ENCODE measurements at places on chromosomes 16 and 17.

GRCh38 chr17:57605675-57606105, 139.4 kb downstream of the CCDC182 start:
- no peak for DNase-seq

- DNase-seq: no peak
These were observed 19.2 kb downstream of the HNF1B start for GRCh38 chr17:37725601-37726146.

DNA sequence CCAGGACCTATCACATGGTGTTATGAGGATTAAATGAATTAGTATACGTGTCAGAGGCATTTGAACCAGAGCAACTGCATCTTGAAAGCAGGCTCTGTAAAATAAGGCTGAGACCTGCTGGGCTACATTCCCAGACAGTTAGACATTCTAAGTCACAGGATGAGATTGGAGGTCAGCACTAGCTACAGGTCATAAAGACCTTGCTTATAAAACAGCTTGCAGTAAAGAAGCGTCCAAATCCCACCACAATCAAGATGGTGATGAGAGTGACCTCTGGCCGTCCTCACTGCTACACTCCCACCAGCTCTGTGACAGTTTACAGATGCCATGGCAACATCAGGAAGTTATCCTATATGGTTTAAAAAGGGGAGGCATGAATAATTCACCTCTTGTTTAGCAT, 71.8 kb downstream of the IRF8 start:
- no peak for DNase-seq

DNA sequence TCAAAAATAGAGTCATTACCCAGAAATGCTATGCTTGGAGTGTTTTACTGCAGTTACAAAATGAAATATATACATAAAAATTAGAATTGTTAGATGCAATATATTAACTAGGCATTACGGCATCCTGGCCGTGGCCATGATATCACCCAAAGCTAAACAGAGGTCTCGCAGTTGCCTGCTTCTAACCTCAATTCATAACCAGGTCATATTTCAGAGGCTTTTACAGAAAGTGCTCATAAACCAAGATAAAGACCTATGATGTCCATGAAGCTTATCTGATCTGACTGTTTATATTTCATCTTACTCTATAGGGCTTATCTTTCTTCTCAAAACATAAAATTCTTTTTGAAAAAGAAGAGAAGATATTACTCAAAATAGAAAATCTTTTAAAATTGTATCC, 664.5 kb upstream of the SALL1 start:
- DNase-seq: no peak

GRCh38 chr16:719815-720446, 1.0 kb upstream of the ANTKMT start:
- DNase-seq: no peak

DNA sequence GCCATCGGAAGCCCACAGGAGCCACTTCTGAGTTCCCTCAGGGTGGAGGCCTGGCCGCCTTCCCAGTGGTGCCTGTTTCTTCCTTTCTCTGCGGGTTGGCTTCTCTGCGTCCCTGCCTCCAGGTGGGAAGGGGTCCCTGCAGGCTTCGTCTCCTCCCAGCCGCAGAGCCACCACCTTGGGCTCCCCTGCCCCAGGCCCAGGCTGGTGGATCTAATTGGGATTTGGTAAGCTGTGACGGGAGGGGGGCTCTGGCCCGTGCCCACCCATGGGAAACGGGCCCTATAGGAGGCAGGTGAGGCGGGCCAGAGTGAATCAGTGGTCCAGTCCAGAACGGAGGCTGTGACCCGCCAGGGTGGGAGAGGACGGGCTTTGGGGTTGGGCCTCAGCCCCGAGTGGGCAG, 32.1 kb downstream of the JPH3 start:
- no peak for DNase-seq

DNA sequence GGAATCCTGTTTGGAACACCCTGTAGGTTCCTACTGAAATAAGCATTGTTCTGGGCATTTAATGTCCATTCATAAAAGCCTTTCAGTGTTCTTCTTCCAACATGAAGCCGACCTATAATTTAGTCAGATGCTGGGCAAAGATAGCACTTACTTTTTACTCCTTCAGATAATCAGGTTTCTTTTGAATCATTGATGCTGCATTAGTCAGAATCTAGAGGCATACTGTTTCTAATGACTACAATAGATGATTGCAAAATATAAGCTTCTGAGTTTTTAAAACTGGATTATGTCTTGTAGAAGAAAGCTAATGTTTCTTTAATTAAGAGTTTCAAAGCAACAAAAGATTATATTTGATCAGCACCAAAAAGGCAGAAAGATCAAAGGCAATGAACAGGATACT, 16.0 kb downstream of the MMD start:
- DNase-seq: no peak

- no peak for DNase-seq
These were observed 4.6 kb downstream of the PTGES3L start for GRCh38 chr17:42975265-42975664.

GRCh38 chr16:82651921-82652601, 25.3 kb downstream of the CDH13 start:
- DNase-seq: no peak

- no peak for DNase-seq
These were observed 885 bp downstream of the ZNF207 start for GRCh38 chr17:32350666-32351418.

DNA sequence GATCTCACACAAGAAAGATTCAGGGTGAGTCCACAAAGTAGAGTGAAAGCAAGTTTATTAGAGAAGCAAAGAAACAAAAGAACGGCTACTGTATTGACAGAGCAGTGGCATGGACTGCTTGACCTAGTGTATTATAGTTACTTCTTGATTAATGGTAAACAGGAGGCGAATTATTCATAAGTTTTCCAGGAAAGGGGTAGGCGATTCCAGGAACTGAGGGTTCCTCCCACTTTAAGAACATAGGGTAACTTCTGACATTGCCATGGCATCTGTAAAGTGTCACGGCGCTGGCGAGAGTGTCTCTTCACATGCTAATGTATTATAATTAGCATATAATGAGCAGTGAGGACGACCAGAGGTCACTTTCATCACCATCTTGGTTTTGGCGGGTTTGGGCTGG, 93.2 kb downstream of the CACNG3 start:
- no peak for DNase-seq

- DNase-seq: no peak
These were observed 15.3 kb downstream of the TMEM204 start for GRCh38 chr16:1548727-1549126.

DNA sequence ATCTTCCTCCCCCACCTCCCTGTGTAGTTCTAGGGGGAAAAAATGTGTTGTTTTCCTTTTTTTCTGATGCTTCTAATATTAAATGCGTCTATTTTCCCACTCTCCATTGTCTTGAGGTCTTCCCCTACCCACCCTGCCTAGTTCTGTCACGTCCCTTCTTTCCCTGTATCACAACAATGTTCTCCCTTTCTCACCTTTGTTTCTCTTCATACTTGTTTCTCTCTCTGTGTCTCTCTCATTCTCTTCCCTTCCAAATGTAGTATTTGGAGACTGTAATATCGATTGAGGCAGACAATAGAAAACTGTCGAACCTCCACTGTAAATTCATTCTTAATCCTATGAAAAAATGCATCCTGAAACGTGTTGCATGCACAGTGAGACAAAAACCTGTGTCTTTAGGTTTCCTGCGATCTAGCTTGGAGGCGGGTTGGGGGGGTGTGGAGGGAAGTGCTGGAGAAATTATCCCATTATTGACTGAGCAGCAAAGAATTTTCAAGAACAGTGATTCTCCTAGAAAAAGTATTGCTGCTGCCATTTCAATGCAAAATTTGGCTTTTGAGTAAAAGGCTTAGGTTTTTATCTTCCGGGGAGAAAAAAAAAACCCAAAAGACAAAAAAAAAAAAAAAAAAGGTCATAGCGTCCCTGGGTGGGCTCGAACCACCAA, 1.3 kb upstream of the PSMB3 start:
- DNase-seq: no peak

Data from activated CD4-positive, alpha-beta T cell treated with anti-CD3 and anti-CD28 coated beads for 24 hours (primary cell).